ENCODE measurements at places on chromosomes 6 and 20.

- no peak for DNase-seq
Observed at GRCh38 chr6:122347280-122347679, 52.2 kb upstream of the HSF2 start.

- no peak for DNase-seq
Observed at GRCh38 chr6:43827898-43828297, 57.9 kb downstream of the VEGFA start.

GRCh38 chr20:51899674-51900073 lies 97.4 kb upstream of the SALL4 start:
- no peak for DNase-seq

GRCh38 chr20:17427638-17428037 lies 103.5 kb downstream of the BFSP1 start:
- no peak for DNase-seq

DNA sequence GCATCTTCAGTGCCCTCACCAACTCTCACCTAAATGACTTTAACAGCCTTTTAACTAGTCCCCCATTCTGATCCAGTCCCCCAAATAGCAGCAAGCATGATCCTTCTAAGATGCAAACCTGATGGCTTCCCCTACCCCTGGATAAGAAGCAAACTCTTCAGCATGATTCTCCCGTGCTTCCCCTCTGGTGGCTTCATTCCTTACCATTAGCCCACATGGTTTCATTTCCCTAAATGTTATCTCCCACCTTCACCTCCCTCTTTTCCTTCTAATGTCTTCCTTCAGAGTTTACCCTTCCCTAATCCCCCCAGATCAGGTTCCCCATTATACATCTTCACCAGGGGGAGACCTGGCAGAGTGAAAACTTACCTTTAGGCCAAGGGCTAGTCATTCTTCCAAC lies 4.0 kb upstream of the RAB5IF start:
- DNase-seq, result no peak

- no peak for DNase-seq
Observed at GRCh38 chr6:168393126-168393870, 47.7 kb upstream of the SMOC2 start.

GRCh38 chr6:71510856-71511255 lies 222.2 kb downstream of the OGFRL1 start:
- DNase-seq, result no peak

GRCh38 chr6:39941138-39941537 lies 6.9 kb upstream of the MOCS1 start:
- DNase-seq, result no peak

DNA sequence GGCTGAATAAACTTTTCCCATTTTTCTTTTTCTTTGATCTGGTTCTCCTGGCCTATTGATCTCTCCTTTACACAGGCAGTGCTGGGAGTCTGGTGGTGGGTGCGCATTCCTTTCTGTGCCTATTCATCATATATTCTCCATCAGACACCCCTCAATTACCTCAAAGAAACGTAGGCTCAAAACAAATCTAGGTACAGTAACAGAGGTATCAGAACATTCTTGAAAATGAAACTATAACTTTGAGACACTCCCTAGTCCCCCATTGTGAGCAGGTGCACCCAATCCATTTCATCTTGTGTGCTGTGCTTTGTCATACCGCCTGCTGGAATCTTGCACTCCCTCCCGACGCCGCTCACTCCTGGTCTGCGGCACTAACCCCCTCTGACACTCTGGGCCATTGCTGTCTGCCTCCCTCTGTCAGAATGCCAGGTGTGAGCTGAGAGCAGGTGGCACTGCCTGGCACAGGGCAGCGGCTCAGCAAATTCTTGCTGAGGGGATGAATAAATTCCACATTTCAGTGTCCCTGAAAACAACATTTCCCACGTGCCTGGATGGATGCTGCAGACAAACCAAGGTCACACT lies 303.4 kb upstream of the EXOC2 start:
- no peak for DNase-seq

GRCh38 chr6:32838114-32838958 lies at the start of gene TAP2:
Gene TAP2, minus strand, starts transcription at chr6:32838739. Its CDS starts 506 bp downstream, at chr6:32838233.
- no peak for DNase-seq

- no peak for DNase-seq
Observed at GRCh38 chr6:10529231-10529801, 8.2 kb downstream of the GCNT2 start.

DNA sequence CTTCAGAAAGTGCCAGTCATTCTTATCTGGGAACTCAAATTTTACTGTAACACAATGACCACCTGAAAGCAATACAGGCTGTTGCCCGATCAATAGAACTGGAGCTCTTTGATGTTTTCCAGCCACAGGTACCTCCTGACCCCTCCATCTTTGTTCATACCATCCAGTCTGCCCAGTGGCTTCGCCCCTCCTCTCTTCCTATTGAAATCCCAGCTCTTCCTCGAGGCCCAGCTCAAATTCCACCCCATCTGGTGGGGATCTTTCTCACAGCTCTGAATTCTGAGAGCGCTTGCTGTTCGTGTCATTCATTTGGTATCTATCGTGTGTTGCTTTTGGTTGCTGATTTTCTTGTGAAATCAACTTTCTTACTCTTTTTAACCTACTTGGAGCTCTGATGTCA lies 87.9 kb upstream of the CNKSR3 start:
- no peak for DNase-seq

DNA sequence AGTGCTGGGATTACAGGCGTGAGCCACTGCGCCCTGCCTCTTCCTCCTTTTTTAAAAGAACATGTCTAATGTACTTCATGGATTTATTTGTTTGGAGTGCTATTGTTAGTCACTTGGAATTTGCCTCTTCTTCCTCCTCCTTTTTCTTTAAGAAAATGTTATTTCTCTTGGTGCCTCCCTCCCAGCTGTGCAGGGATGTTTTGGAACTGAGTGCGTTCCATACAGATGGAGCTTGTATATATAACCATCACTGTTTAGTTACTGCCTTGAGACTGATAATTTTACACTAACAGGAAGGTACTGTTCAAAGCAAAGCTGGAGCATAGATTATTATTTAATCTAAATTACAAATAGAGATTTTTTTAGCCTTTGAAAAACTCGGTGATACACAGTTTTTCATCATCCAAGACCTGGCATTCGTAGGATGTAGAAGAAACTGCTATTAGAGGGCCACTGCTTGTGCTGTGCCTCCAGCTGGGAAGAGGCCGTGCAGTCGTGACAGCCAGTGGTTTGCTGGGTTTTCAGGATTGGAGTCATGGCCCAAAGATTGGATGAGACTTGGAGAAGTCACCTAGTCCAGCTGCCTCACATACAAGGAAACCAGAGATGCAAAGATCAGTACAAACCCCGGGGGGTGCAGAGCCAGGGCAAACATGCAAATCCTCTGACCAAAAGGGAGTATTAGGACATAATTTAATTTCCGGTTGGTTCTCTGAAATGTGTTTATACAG lies 123.1 kb downstream of the PLEKHG1 start:
- no peak for DNase-seq

DNA sequence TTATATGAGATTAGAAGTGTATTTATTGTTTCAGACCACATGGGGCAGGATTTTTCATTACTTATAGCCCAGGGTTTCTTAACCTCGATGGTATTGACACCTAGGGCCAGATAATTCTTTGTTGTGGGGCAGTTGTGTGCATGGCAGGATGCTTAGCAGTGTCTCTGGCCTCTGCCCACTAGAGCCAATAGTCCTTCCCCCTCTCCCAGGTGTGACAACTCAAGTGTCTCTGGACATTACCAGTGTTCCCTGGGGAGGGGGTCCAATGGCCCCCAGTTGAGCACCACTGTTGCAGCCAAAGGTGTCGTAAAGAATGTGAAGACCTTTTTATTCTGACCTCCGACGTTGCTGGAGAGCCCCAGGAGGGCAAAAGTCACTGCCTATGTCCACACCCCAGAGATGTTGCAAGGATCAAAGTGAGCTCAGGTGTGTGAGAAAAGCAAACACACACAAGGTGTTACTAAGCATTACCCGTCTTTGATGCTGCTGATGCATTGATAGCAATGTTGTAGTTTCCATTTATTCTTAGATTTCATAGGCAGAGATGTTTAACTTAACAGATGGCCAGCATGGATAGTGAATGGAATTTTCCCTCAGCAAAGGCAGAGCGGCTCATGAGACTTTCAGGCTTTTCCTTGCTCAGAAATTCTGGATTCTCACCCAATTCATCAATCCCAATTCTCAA lies 22.2 kb downstream of the BANF2 start:
- no peak for DNase-seq

- no peak for DNase-seq
Observed at GRCh38 chr6:97186416-97186999, 96.5 kb downstream of the MMS22L start.

DNA sequence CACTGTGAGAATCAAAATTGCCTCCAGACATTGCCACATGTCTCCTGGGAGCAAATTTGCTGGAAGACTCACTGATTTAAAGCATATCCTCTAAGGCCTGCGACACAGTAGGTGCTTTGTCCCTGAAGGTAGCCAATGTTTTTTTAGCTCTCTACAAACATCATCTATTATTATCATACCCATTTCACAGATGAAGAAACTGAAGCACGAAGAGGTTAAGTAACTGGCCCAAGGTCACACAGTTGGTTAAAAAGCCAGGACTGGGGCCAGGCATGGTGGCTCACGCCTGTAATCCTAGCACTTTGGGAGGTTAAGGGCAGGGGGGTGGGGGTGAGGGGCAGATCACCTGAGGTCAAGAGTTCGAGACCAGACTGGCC lies 12.4 kb downstream of the SLC13A3 start:
- DNase-seq, result no peak

DNA sequence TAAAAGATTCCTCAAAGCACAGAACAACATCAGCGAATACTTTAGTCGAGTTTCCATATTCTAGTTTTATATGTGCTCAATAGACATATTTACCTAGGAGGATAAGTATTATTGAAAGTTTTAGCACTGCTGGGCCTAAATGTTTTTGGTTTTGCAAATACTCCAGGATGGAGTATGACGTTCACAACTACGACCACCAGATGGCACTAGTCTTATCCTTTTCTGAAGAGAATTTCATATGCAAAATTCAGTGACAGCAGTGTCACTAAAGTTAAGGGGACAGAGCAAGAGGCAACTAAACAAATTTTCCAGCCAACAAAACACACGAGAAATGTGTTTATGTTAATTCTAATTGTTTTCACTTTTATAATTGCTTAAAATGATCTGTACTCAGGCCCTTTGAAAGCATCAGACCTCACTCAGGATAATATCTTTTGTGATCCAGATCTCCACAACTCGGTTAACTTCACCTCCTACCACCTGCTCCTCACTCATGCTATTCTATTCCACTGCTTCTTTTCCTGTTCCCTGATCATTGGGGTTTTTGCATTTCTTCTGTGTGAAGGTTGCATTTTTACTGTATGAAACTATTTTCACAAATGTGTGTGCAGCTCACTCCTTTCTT lies 220.8 kb downstream of the TRDN start:
- no peak for DNase-seq
